A673 (cell line): ENCODE measurements at places on chromosomes 12 and 14.

DNA sequence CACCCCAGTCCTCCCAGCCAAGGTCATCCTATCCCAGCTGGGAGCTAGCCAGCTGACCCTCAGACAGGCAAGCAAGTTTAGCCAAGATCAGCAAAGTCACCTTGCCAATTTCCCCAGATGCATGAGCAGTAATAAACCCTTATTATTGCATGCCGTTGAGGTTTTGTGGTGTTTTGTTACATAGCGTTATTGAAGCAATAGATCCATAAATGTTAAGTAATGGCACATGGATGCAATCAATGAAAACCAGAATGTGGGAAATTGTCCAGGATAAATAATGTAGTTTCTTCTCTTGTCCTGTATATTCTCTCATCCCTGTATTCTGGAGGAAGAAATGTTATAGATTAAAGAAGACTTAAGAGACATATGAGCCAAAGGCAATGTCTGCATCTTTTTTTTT, 18.0 kb upstream of the TMEM260 start:
- DNase-seq, result no peak

GRCh38 chr14:94139421-94139820, 10.0 kb upstream of the IFI27L2 start:
- DNase-seq, result no peak

- peak; percentile 25 for DNase-seq
These were observed 33.3 kb downstream of the ATP2A2 start for GRCh38 chr12:110314308-110314707.

DNA sequence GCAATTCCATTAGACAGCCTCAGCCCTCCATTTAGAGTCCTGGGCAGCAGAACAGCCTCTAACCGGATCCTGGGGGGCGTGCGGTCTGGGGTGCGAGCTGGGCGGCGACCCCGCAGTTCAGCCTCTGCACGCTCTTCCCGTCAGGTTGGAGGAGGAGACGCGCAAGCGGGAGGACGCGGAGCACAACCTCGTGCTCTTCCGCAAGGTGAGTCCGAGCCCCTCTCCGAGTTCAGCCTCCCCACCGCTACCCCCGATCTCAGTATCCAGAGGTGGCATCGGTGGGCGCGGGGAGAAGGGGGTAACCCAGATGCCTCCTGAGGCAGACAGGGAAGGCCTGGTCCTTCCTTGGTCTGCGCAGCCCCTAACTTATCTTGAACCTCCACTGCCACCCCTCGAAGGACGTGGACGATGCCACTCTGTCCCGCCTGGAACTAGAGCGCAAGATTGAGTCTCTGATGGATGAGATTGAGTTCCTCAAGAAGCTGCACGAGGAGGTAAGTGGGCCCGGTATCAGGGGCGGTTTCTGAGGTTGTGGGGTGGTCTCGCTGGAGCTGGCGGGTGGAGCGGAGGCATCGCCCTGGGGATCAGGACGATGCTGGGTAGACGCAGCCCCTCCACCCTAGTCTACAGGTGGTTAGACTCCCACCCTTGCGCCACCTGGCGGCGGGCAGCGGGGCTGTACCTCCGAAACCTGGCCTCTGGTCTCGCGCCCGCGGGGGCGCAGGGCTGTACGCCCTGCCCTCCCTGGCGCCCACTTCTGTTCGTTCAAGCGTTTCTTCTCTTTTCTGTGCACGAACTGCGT, 1.3 kb downstream of the PRPH start:
- no peak for DNase-seq

DNA sequence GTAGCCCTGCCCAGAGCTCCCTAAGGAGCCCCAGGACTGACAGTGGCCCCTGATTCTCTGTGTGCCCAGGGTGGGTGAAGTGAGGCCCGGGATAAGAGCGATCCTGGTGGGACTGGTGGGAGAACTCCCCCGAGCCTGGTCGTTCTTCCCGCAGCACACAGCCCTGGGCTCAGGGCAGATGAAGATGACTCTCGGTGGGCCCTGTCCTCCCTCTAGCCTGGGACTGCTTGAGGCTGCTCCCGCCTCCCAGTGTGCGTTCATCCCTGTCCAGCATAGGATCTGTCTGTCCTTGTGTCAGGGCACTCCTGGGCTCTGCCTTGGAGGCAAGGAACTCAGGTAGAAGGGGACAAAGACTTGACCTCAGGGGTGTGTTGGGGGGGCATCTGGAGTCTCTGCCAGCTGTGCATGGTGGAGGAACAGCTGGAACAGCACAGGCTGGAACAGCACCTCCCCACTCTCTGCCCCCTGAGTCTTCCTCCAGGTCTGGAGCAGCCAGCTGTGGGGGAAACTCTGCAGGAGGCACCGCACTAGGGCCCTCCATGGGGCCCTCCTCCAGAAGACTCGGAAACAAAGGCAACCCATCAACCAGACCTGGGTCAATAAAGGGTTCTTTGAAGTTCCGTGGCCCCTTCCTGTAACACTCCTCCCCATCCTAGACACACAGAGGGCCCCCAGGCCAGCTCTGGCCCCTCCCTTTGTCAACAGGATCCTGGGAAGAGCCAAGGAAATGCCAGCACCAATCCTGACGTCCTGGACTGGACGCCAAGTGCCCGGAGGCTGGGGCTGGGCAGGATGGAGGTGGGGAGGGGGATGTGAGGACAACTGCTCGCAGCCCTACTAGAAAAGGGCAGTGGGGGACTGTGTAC, 15.9 kb downstream of the FAIM2 start:
- no peak for DNase-seq

GRCh38 chr12:129052373-129052772, 199.1 kb downstream of the GLT1D1 start:
- no peak for DNase-seq

GRCh38 chr12:57078519-57079404, at the start of gene NEMP1:
Gene NEMP1, minus strand, starts transcription at chr12:57078791. Its CDS starts 46 bp downstream, at chr12:57078745.
- DNase-seq, result peak; percentile 100

GRCh38 chr14:46480817-46481216, 170.8 kb downstream of the RPL10L start:
- DNase-seq, result no peak

DNA sequence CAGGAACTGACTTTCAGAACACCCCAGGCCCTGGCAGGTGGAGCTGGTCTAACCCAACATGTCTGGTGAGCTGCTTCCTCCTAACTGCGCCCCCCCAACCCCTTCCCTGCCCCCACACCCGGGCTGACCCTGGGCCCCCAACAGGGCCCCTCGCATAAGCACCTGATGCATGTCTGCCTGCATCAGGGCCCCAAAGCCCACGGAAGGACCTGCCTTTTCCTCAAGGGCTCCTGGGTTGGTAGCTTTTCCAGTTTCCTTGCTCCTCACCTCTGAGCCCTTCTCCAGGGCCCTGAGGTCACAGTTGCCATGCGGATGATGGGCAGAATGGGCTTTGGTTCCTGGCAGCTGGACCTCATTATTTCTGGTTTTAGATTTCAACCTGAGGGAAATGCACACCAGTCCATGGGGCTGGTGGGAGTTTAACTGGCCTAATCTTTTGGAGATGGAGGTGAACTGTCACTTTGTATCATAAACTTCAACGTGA, 18.5 kb downstream of the TESC start:
- DNase-seq, result no peak

- no peak for DNase-seq
These were observed 7.5 kb downstream of the BTG1 start for GRCh38 chr12:92138144-92138543.

GRCh38 chr12:41514907-41515306, 326.8 kb downstream of the PDZRN4 start:
- peak; percentile 39 for DNase-seq

GRCh38 chr12:22355011-22355580, 20.6 kb upstream of the ST8SIA1 start:
- DNase-seq, result no peak

- peak; percentile 95 for DNase-seq
These were observed 23.8 kb downstream of the VPS37B start for GRCh38 chr12:122871851-122872780.

DNA sequence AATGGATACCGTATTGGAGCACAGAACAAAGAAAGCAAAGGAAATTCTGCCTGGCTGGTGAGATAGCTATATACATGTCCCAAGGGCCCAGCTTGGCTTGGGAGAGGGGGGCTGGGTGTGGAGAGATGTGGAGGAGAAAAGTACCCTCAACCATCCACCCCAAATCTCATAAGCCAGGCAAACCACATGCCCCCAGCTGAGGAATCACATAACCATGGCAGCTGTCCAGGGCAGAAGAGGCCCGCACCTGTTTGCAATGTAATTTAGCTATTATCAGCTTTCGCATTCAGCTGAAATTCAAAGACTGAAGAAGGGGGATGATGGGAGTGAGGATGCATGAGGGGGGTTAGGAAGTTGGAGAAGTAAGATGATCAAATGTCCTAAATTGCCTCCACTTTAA, 196.1 kb downstream of the TBX5 start:
- no peak for DNase-seq
